ENCODE measurements at places on chromosomes 16 and 17.

- no peak for DNase-seq
Measured at GRCh38 chr16:85863384-85863774, 35.6 kb upstream of the IRF8 start.

DNA sequence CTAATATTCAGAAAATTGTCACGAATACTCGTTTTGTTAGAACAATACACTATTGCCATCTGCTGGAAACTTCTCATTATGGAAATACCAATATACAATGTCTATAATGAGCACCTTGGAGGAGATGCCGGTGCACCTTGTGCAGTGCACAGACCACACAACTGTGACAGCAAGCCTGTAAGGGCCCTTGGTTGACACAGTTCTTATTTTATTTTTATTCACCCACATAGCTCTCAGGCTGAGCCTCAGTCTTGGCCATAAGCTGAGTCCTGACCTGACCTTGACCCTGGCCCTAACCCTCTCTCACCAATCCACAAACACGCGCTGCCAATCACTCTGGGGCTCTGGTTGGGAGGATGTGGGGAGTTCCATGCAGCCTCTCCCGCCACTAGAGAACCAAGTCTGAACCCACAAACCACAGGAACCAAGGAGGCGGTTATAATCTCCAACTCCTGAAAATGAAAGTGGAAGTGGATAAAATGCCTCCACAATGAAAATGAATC is 7.6 kb downstream of the AIPL1 start:
- DNase-seq: peak; percentile 27

DNA sequence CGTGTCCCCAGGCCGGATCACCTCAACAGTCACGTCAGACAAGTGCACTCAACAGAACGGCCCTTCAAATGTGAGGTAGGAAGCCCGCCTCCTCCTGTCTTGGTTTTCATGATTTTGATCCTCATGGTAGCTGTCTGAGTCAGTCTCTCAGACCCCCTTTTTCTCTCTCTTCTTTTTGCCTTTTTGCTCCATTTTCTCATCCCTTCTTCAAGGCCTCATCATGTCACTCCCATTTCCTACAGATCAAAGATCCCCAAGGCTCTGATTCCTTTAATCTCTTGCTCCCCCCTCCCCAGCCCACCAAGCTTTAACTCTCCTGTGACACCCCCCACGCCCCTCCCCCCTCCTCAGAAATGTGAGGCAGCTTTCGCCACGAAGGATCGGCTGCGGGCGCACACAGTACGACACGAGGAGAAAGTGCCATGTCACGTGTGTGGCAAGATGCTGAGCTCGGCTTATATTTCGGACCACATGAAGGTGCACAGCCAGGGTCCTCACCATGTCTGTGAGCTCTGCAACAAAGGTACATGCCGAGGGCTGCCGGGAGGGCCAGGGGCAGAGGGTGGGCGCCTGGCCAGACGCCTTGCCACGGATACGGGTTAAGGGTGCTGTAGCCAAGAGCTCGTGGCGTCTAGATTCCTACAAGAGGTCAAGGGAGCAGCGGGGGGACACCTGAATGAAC is 2.0 kb downstream of the MAZ start:
- no peak for DNase-seq

GRCh38 chr17:81254955-81255717 is 16.0 kb downstream of the NDUFAF8 start:
- DNase-seq: no peak

DNA sequence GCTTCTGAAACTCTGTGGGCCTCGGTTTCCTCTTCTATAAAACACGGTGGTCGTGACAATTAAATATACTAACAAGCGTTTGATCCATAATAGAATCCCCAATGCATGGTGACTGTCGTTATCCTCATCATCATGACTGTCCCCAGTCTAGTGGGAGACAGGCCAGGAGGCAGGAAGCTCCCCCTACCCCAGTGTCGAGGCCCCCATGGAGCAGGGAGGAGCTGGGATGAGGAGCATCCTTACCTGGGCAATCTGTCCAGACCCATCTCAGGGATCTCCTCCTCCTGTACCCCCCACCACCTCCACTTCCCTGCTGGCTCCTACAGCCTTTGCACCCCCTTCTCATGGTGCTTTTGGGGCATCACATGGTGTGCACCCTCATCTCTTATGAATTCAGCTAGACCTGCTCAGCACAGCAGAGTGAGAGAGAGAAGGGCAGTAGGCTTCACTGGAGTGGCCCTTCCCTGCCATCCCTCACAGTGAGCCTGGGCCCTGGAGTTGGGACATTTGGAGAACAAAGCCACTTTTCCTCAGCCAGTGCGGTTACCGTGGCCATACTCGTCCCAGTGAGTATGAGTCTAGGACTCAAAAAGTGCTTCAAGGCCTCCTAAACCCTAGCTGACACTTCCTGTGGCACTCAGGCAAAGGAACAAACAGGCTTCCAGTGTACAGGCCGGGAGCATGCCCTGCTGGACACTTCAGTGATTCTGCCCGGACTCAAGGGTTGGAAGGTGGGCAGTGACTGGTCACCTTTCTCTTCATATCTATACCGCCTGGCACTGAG is 148.6 kb downstream of the CLEC16A start:
- no peak for DNase-seq

DNA sequence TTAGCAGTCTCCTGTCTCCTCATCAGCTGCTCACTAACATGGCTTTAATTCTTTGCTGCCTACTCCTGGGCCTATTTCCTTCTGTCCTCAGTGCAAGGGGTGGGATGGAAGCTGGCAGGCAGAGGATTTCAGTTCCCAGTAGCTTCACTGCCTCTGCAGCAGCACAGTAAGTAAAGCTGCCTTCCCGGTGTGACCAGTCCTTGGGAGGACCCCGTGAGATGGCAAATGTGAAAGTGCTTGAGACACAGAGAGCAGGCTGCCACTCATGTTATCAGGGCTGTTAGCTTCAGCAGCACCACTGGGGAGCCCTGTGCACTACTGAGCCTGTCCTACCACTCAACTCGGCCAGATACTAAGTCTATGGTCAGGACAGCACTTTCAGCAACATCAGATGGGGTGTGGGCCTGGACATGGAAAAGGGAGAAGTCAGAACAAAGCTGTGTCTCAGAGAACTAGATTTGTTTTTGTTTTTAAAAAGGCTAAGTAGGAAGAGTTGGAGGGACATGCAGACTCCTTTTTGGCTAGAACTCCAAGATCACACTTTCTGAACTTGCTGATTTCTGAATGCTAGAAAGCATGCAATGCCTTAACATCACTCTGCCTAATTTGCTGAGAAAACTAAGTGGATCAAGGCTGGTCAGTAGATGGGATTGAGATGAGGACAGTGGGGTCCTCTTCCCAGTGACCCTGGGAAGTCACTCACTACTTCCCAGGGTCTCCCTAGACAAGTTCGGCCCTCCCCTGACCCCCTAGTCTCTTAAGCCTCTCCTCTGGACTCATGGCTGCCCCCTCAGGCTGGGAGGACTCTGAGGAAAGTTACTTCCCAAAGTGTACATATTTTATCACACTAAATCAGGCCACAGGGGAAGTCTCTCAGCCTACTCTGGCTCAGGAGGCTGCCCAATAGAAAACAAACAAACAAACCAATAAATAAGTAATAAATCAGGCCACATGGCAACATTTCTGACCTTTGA is 1.1 kb downstream of the ACSF2 start:
- peak; percentile 4 for DNase-seq

DNA sequence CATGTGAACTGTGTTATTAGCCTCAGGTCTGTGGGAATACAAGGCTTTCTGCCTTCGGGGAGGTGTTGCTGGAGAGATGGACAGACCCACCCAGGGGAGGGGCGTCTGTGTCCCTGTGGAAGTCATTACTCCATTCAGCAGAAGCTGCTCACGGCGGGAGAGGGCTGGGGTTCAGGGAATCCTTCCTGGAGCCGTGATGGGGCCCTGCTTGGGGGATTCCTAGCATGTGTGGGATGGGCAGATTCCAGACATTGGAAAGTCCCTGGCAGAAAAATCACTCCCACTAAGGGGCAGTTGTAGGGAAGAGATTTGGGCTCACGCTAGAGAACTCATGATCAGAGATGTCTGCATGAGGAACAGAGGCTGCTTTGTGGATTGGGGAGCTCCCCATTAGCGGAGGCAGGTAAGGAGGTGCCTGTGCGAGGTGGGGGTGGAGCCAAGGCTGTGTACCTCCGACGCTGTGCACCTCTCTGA is 56.3 kb upstream of the IL34 start:
- no peak for DNase-seq

DNA sequence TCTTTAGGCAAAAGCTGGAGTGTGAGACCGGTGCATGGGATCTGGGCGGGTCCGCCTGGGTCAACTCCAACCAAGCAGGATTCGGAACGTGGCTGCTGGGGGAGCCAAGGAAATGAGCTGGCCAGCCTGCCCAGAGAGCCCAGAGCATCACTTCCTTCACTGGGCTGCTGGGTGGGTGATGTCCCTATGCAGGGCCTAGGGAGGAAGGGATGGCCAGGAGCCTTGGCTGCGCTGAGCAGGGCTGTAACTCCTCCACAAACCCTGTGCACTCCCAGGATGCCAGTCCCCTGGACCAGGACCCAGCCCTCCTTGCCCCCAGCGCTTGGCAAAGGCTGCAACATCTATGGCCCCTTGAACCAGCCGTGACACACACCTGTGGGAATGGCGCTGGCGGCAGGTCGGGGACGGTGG is 138.4 kb downstream of the RAB11FIP4 start:
- DNase-seq: no peak

DNA sequence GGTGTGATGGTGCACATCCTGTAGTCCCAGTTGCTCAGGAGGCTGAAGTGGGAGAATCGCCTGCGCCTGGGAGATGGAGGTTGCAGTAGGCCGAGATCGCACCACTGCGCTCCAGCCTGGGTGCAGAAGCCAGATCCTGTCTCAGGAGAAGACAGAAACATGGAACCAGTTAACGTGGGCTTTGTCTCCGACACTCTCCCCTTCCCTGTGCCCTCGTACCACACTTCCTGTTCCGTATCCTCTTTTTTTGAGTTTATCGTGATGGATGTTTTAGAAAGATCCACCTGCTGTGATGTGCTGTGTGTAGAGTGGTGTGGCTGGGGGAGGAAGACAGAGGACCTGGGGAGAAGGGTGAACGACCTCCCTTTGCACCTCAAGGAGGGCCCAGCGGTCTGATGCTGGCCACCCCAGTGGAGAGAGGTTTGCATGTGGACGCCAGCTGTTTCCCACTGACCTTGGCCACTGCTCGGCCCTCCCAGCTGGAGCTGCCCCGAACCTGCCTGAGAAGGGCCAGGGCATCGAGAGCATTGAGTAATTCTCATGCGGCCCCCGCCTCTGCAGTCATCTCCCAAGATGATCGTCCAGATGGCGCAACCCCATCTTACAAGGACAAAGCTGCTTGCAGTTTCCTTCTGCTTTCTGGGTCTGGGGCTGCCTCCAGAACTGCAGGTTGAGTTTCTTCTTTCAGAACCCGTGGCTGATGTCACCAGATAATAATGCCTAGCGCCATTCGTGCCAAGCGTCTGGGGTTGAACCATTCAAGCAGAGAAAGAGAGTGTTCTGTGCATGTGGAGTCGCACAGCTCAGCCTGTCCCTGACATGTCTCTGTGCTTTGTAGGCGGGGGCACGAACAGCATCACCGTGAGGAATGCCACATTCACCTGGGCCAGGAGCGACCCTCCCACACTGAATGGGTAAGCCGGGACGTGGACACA is 126.3 kb downstream of the ABCC1 start:
- DNase-seq: no peak

- no peak for DNase-seq
Measured at GRCh38 chr16:25114121-25114520, 2.6 kb downstream of the LCMT1 start.

DNA sequence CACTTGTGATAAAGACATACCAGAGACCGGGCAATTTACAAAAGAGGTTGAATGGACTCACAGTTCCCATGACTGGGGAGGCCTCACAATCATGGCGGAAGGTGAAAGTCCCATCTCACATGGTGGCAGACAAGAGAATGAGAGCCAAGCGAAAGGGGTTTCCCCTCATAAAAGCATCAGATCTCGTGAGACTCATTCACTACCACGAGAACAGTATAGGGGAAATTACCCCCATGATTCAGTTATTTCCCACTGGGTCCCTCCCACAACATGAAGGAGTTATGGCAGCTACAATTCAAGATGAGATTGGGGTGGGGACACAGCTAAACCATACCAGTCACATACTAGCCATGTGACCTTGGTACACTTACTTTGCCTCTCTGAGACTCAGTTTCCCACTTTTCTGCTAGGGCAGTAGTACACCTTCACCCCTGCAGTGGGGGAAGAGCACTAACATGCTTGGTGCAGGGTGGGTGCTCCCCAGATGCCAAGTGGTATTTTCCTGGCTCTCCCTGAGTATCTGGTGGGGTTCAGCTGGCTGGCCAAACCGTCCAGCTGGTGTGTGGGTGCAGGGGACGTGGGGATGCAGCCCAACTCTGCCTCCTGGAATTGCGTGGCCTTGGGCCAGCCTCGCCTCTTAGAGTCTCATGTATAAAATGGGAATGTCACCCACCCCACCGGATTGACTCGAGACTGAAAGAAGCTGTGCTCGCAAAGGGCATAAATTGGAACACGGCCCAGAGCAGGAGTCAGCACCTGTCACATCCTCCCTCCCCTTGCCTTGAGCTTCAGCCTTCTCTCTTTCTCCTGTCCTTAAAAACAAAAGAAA is 364.1 kb downstream of the CPPED1 start:
- DNase-seq: no peak

DNA sequence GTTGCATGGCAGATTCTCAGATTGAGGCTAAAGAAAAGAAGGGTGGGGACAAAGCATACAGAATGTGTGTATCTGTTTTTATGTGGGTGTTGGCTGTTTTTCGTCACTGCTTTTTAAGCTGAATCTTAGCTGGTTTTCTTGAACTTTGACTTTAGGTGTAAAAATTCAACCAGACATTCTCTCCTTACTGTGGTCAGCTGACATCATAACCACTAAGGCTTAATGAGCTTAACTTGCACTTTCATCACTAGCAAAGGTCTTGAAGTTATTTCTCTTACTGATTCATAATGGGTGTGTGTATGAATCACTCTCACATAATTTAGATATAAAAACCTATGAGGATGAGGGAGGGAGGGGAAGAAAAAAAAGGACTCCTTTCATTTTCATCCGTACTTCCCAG is 4.0 kb upstream of the CDC6 start:
- DNase-seq: no peak

DNA sequence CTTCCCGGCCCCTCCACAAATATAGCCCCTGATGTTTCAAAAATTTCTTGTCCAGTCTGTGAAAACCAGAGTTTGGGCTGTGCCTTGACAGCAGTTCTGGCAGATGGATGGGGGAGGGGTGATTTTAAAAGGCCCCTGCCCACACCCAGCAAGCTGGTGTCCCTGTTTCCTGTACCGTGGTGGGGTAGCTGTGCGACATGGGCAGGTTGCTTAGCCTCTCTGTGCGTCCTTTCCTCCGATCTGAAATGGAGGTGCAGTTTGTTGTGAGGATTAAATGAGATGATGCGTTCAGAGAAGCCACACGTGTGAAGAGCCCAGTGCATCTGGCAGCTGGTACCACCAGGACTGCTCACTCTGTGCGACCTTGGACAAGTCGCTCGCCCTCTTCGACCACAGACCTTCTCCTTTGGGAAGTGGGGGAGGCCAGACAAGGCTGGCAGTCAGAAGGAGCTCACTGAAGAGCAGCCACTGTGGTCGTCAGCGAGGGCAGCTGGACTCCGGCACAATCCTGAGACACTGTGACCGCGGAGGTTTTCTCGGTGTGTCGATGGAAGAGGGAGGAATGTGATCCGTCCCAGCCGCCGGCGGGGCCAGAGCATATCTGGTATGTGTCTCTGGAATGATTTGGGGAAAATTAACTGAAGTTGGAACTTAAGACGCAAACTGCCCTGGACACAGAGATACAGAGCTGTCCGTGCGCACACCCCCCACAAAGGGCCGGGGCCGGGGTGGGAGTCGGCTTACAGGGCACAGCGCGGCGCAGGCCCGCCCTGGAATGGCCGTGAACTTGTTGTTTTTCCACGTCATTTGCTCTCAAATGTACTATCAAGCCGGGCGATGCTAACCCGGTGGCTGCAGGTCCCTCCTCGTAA is 721 bp upstream of the WFIKKN2 start:
- no peak for DNase-seq

GRCh38 chr17:27236717-27237315 is 57.1 kb upstream of the WSB1 start:
- DNase-seq: peak; percentile 11
